ENCODE measurements at places on chromosomes 2 and 18. TPM values are rescaled to one million over a fixed set of nuclear protein-coding genes. Genes with fewer than 3 reads are reported as not detected.

The SP100 gene
- 24.0 TPM for total RNA-seq

The IL36RN gene
- total RNA-seq, result not detected

The OR6B2 gene
- total RNA-seq, result not detected

DNA sequence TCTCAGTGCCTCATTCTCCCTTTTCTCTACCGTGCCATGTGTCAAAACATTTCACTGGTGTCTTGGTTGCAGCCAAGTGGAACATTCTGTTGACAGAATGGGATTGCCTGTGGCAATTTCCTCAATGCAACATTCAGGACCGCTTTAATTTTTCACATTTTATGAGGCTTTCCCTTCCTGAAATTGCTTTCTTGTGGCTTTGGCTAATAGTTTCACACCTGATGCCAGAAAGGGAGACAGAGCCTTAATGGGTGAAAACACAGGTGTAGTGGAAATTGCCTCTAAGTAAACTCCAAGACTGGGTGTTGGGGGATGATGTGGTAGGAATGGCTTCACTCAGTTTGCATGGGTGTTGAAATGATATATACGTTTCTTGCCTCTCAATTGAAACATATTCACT lies 278.3 kb downstream of the TSN start:
- no peak for DNase-seq

DNA sequence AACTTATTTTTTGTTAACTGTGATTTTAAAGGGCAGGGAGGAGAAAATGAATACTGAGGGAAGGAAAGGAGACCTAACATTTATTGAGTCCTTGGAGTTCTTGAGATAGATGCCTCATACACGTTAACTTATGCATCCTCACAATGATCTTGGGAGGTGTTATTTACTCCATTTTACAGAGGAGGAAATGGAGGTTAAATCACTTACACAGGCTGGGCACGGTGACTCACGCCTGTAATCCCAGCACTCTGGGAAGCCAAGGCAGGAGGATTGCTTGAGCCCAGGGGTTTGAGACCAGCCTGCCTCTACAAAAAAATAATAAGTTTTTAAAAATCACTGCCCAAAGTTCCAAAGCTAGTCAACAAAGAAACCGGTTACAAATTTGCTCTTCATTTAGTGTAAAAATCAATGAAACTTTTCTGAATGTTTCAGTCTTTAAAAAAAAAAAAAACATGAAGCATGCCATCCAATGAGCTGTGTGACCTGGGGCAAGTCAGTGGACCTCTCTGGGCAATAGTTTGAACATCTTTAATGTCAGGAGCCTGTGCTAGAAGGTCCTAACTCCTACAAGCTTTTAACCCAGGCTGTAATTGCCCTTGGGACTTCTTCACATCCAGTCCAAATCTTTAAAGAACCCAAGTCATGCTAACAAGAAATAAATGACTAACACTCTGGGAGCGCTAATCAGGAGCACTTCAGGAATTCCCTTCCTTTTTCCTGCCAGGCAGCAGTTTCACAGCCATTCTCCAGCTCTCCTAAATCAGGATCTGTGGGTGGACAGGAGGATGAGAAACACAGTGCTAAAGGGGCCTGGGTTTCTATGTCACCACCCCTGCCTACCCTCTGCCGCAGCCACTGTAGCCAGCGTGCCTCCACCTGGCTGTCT lies 176.4 kb downstream of the TMEM247 start:
- DNase-seq, result no peak
